ENCODE measurements at places on chromosomes 7 and 10.

- peak; percentile 79 for DNase-seq
Measured at GRCh38 chr7:34807548-34808340, 149.7 kb downstream of the NPSR1 start.

DNA sequence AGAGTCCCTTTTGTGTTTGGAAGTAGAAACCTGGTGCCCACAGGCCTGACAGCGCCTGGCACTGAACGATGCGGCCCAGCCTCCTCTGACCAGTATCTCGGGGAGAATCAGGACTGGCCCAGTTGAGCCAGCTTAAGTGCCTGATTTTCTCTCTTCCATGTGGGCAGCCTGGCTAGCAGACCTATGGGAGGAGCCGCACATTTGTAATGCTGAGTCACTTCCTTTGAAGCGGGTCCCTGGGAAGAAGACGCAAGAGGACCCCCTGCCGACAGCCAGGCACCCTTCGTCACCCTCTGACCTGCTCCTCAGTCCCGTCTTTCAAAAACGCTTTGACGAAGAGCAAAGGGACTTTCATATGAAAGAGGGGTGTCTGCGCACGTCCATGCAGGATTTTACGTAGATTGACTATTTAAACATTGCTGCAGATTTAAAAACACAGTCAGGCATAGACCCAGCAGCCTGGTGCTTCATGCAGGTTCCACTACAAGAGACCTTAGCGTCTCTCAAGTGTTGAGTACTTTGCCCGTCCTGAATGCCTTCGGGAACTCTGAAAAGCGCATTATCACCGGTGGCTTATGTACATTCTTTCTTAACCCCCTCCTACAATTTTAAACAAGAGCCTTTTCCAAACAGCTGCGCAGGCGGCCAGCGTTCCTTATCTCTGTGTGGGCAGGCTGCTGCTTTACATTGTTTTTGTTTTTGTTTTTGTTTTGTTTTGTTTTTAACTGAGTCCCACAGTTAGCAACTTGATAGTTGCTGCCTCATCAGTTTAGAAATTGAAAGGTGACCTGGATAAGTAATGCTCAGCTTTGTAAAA, 36.5 kb upstream of the AP5Z1 start:
- DNase-seq = no peak

- no peak for DNase-seq
Measured at GRCh38 chr10:130108934-130109604, 1.6 kb downstream of the C10orf143 start.

- no peak for DNase-seq
Measured at GRCh38 chr7:148031811-148032210, 558.8 kb upstream of the C7orf33 start.

- no peak for DNase-seq
Measured at GRCh38 chr7:87370660-87371180, 25.3 kb downstream of the CROT start.

- no peak for DNase-seq
Measured at GRCh38 chr10:34323192-34323591, 491.9 kb downstream of the PARD3 start.

DNA sequence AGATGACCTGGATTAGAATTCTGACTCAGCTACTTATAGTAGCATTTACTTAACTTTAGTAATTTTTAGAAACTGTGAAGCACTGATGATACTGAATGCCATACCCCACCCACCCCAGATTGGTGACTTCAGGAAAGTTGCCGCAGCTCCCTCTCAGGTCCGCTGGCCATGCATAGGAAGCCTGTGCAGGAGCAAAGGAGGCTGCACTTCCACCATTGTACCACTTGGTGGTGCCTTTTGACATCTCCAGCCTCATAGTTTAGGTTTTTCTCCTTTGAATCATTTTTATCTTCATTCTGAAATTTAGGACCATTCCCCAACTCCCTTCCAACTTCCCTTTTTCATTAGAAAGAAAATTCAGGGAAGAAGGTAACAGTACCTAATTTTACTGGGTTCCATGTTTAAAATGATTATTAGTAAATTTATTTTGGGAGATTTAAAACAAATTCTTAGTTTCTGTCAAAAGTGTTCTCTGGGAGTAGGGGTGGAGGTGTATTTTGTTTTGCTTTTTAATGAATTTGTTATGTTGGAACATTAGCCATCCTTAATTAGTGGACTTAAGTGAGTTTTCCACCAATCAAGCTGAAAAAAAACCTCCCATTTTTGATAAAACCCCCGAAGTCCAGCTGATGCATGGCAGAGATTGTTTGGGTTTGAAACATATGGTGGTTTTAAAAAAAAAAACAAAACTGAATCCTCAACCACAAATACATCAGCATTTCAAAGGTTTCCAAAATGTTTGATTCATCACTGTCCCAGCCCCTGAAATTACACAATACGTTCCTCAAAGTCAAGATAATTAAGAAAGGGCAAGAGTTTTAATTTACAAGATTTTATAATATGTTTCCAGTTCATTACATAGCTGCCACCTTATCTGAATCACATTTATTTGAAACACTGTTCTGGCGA, 109.6 kb downstream of the WNT2 start:
- DNase-seq = no peak

GRCh38 chr7:144812379-144813283, 23.2 kb downstream of the TPK1 start:
- DNase-seq = no peak

DNA sequence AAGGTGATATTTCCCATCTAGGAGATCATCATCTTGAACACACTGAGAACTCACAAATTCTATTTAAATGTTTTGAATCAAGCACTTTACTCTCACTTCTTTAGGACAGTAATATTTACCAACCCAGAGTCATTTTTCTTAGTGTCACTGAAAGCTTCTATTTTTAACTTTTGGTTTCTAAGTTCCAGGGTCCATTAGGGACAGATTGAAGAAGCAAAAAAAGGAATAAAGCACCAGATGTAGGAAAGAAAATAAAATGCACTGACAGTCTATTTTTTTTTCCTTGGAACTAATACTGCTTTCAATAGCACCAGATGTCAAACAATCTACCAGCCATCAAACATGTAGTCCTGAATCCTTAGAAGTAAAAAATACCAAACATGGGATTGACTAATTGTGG, 526.7 kb upstream of the LRRN3 start:
- peak; percentile 92 for DNase-seq

- no peak for DNase-seq
Measured at GRCh38 chr7:41786944-41787343, 84.1 kb upstream of the INHBA start.

DNA sequence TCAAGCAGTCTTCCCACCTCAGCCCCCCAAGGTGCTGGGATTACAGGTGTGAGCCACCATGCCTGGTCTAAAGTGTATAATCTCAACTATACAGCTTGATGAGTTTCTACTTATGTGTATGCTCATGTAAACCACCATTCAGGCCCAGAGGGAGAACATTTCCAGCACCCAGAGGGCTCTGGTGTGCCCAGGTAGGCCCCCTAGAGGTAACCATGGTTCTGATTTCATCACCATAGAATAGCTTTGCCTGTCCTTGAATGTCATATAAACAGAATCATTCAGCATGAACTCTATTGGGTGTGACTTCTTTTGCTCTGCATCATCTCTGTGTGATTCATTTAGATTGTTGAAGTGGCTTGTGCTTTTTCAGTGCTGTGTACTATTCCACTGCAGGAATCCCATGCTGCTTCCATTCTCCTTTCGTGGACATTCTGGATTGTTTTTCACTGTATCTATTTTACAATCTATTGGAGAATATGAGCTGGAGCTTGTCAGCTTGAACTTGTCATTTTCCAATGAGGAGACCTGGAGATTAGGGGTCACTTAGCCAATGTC, 35.2 kb downstream of the COL26A1 start:
- no peak for DNase-seq

- no peak for DNase-seq
Measured at GRCh38 chr10:80524190-80524909, 13.4 kb upstream of the SH2D4B start.

GRCh38 chr10:21523557-21524008, 1.9 kb downstream of the SKIDA1 start:
- DNase-seq = peak; percentile 90

DNA sequence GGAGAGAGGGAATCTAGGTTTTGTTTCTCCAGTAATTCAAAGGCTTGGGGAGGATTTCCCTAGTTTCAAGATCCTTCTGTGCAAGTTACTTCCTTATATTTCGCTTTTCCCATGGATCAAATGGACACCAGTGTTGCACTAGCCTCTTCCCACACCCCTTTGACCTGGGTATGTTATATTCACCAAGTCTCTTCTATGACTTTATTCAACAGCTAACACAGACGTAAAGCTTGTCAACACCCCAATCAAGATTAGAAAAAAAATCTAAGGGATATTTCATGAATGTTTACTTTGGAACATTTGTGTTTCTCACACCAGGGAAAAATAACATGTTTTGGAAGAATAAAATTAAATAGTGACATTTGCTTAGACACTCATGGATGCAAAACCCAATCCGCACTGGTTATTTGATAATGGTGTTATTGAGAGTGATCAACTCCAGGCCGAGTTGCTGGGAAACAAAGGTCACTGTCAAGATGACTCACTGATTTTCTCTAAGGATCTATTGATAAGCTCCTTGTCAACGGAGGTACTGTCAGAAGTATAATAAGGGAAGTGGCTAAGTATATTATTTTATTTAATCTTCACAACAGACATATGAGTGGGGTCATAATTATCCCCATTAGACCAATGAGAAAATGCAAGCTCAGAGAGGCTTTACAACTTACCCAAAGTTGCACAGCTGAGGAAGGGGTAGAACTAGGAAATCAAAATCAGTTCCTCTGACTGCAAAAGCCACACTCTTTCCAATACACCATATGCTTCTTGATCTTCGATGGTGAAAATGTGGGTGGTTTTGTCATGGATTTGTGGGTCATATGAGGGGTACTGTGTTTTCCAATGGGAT, 52.2 kb downstream of the CREB3L2 start:
- no peak for DNase-seq

GRCh38 chr7:37070471-37070870, 346.2 kb upstream of the AOAH start:
- DNase-seq = no peak

DNA sequence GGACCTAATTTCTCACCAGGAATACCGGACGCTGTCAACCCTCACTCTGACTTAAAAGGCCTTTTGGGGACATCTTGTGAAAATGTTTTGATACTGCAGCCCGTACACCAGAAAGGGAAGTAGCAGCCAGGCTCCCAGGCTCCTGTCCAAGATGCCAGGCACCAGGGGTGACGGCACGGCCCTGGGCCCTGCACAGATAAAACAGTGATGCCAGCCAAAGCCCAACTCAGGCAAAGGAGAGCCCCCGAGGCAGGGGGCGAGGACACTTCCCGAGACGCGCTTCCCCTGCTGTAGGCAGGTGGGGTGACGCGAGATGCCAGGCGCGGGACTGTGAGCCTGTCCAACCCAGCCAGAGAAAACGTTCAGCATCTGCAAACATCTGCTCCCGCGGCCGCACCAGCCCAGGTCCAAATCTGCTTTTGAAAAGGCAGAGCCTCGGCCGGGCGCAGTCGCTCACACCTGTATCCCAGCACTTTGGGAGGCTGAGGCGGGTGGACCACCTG, 15.7 kb downstream of the ZFAND2A start:
- peak; percentile 21 for DNase-seq

DNA sequence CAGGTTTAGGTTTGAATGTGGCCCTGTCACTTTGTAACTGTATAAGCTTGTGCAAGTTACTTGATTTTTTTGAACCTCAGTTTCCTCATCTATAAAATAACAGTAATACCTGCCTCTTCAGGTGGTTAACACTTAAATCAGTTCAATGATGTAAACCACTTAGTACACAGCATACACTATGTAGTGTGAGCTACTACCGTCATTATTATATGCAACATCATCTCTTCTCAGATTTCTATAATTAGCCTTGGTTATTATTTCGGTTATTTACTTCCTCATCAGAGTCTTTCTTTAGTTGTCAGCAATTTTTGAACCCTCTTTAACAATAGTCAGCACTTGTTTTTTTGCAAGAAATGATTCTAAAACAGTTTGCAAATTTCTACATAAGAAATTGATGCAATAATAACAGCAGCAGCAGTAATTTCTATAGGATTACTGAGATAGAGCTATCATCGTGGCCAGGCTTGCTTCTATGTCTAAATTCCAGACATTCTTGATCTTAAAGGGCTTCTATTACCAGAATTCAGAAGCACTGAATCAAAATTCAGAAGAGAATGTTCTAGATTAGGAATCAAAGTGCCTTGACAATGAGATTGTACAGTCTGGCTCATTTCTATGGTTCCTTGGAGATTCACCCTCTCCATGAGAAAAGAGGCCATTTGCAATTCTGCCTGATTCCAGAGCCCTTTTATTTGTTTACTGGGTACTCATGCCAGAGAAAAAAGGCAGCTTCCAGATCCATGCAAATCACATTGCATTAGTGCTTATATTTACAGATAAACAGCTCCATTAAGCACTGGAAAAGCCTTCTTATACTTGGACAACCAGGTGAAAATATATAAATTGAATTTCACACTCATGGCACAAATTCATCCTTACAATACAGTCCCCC, 25.0 kb upstream of the WDR11 start:
- DNase-seq = no peak

Measured in NCI-H446 treated with DMSO at 0.1 percent for 48 hours (cell line).